ENCODE measurements at places on chromosomes 6 and 20. TPM values are rescaled to one million over a fixed set of nuclear protein-coding genes. Genes with fewer than 3 reads are reported as not detected.

Gene PBOV1
- total RNA-seq = not detected

Gene ADGRG6
- total RNA-seq = 10.6 TPM

Gene CNR1
- total RNA-seq = 2.1 TPM

DNA sequence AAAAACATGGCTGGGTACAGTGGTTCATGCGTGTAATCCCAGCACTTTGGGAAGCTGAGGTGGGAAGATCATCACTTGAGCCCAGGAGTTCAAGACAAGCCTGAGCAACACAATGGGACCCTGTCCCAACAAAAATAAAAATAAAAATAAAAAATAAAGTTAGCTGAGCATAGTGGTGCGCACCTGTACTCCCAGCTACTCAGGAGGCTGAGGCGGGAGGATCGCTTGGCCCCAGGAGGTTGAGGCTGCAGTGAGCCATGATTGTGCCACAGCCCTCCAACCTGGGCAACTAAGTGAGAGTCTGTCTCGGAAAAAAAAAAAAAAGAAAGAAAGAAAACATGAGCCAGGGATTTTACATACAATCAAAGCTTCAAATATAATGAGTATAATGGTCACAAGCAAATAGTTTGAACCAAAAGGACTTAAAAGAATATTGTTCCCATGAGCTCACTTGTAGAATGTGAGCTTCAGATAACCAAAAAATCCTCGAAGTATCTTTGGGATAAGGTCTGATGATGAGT, 31.1 kb downstream of the RANBP9 start:
- no peak for DNase-seq

DNA sequence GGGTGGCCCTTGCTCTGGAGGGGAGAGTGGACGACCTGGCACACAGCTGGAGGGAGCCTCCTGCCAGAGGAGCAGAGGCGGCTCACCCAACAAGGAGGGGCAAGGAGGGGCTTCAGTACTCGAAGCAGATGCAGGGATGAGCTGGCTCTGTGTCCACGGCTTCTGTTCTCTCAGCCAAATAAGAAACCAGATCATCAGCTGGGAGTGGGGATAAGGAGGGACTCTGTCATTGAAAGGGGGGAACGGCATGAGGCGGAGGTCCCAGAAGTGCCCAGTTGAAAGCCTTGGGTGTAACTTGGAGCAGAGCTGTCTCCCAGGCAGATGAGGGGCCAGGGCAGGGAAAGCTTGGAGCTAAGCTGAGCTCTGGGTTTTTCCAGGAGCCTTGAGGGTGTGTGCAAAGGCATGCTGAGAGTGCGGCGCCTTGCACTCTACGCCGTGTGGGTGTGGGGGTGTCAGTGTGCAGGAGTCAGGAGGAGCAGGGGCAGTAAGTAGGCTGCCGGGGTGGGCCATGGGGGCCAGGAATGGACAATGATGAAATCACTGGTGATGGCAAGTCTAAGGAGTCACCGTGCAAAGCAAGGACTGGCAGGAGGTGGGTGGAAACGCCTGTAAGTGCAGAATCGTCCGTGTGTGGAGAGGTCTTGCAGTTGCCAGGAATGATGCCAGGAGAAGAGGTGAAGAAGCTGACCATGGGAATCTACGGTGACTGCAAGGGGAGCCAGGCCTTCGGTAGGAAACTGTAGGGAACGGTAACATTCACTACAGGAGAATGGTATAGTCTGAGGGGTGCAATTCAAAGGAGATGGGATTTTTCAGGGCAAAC, 85.4 kb upstream of the FOXQ1 start:
- DNase-seq = no peak

- DNase-seq = no peak
These were observed 59.7 kb downstream of the CD40 start for GRCh38 chr20:46177768-46178167.

DNA sequence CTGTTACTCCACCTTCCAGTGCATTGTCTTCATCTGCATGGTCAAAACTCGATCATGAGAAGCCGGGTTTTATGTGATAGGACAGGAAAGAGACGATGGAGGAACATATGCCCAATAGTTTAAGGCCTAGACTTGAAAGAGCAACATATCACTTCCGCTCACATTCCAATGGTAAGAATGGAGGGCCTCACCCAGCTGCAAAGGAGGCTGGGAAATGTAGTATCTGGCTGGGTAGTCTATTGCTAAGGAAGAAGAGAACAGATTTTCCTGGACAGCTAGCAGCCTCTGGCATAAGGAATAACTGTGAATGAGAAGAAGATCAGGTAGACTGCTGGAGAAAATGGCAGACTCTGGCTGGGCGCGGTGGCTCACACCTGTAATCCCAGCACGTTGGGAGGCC, 19.2 kb downstream of the FITM2 start:
- no peak for DNase-seq

DNA sequence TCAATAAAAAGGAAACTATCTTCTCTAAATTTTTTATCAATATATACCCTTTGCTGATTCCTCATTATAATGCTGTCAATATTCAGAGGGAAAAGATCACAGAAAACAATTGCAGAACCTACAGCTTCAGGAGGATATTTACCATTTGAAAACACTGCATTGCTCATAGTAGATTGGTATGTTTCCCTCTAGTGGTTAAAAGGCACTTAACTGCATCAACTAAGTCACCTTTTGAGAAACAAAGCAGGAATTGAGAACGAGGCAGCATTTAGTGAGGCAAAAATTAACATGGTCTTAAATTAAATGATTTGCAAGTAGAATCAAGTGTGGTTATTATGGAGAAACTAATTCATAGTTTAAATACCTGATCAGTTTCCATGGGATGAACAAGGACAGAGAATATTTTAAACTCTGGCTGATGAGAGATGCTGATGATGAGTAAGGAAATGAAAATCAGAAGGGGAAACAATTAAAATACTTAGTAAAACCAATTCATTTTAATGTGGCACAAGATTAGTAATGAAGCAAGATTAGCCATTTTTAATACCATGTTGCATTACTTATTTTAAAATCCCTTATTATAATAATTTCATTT, 642.1 kb downstream of the EPHA7 start:
- no peak for DNase-seq

GRCh38 chr20:24157213-24157612, 168.6 kb upstream of the GGTLC1 start:
- no peak for DNase-seq

DNA sequence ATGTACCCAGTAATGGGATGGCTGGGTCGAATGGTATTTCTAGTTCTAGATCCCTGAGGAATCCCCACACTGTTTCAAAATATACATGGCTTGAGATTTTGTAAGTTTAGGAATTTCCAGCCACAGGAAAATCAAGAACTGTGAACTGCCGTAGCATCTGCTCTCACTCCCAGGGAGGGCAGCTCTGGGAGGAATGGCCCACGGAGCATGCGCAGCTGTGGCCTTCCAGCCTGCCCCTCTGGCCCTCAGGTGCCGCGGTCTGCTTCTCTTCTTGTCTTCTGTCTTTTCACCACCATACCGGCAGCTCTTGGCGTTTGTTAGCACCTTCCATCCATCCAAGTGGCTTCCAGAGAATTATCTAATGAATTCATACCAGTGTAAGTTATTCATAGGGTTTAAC, 19.9 kb upstream of the EXOC2 start:
- no peak for DNase-seq

Data from ovary (tissue), 10 donors.